ENCODE measurements at places on chromosomes 7 and 10.

GRCh38 chr7:111886233-111886632, 320.0 kb downstream of the DOCK4 start:
- no peak for DNase-seq

DNA sequence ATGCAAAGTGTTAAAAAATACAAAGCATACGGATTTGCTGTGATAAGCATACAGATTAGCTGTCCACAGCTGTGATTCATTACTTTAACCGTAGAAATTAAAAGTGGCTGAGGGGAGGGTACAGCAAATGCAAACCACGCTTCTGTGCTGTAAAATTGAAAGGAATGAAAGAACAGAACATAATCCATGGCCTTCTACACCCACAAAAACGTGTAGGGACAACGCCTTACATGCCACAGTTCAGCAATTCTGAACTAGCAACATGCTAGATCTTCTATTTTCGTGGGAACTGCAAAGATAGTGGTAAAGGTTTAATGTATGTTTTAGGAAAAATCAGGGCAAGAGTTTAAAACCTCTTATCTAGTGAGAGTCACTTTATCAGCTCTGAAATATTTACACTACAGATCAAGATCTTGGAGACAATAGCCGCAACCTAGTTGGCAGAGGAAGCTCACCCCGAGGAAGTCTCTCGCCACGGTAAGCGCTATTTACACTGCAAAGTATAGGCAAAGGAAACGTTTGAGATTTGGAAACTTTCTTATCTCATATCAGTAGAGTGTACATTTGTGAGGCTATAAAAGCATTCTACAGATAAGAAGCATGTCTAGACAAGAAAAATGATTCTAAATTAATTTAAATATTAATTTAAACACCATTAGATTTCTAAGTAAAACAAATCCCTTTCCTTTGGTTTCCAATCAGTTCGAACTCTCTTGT, 193.6 kb downstream of the MLLT10 start:
- no peak for DNase-seq

DNA sequence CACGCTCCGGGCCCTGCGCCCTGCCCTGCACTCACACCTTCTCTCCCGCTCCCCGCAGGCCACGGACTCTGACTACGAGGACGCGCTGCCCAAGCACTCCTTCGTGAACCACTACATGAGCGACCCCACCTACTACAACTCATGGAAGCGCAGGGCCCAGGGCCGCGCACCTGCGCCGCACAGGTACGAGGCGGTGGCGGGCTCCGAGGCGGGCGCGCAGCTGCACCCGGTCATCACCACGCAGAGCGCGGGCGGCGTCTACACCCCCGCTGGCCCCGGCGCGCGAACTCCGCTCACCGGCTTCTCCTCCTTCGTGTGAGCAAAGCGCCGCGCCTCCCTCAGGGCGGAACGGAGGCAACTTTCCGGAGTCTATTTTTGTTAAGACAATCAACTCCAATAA, 417.0 kb upstream of the FOXK1 start:
- no peak for DNase-seq

DNA sequence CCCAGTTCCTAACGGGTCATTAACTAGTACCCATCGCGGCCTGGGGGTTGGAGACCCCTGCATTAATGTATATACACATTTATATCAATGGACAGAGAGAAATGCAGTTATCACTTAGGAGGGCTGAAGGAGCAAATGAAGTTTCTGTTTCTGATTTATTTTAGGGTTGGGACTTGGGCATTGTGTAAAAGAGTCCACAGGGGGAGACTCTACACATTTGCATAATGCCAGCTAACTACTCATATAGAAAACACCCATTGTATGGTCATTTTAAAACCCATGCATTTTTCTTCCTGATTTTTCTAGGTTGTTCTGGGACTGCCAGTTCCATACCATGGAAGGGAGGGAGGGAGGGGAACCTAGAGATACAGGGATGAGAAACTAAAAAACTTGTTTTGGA, 23.5 kb downstream of the BCCIP start:
- no peak for DNase-seq

DNA sequence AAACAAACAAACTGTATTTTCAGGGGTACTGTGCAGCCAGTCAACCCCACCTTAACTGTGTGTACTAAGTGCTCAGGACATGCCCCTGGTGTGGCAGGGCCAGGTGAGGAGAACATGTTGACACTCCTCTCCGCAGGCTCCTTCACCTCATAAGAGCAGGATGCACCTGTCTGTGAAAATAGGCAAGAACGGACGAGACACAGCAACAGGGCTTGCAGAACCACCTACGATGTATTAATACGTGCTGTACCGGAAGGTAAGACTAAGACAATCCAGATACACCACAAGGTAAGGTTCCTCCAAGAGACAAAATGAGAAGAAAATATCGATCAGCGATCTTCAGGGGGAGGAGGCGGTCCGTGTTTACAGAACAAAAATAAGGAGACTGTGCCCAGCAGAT, 65.8 kb upstream of the CAMK2B start:
- DNase-seq = no peak

GRCh38 chr10:46098386-46098785, 52.3 kb upstream of the MSMB start:
- no peak for DNase-seq

GRCh38 chr7:140219672-140220524, 43.1 kb upstream of the KDM7A start:
- no peak for DNase-seq

- no peak for DNase-seq
Observed at GRCh38 chr10:109149666-109150350, 773.5 kb downstream of the XPNPEP1 start.

DNA sequence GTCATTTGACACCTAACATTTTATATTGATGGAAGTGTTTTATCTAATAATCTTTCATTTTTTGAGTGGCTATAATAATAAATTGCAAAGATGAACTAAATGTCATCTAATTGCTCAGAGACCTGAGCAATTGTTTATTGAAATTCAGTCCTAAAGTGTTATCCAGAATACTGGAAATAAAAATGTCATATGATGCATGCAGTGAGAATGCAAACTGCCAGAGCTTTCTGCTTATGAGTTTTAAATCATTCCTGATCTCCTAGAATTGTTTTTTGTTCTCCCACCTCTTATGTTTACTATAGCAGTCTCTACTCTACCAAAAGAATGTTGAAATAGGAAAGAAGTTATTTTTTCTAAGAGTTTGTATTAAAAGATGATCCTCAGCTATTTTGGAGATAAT, 116.7 kb downstream of the FOXP2 start:
- no peak for DNase-seq

- no peak for DNase-seq
Observed at GRCh38 chr7:38628630-38629385, 2.4 kb downstream of the AMPH start.

DNA sequence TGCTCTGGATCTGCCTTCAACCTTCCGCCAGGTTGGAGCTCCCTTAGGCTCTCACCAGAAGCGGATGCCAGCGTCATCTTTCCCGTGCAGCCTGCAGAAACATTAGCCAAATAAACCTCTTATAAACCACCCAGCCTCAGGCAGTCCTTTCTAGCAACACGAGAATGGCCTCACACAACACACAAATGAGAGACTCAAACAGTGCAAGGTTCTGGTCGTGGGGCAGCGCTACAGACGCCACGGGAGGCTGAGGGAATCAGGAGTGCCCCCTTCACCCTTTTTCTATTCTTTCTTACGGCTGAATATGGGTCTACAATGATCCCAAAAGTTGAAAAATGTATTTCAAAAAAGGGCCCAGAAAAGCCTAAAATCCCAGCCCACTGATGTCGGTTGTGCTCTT, 96.4 kb downstream of the FOXL3 start:
- DNase-seq = no peak
